PC-9 (cell line): ENCODE measurements at places on chromosomes 12 and 14.

GRCh38 chr14:92475037-92475436 lies 38.5 kb upstream of the RIN3 start:
- H3K4me1 ChIP-seq, result peaks cover 39% of the 10 kb centered on the region
- no peak overlapping the region for H3K27ac ChIP-seq
- no peak overlapping the region for H3K4me3 ChIP-seq
- H3K27me3 ChIP-seq, result no peaks in the 10 kb centered on the region
- no peak for DNase-seq

DNA sequence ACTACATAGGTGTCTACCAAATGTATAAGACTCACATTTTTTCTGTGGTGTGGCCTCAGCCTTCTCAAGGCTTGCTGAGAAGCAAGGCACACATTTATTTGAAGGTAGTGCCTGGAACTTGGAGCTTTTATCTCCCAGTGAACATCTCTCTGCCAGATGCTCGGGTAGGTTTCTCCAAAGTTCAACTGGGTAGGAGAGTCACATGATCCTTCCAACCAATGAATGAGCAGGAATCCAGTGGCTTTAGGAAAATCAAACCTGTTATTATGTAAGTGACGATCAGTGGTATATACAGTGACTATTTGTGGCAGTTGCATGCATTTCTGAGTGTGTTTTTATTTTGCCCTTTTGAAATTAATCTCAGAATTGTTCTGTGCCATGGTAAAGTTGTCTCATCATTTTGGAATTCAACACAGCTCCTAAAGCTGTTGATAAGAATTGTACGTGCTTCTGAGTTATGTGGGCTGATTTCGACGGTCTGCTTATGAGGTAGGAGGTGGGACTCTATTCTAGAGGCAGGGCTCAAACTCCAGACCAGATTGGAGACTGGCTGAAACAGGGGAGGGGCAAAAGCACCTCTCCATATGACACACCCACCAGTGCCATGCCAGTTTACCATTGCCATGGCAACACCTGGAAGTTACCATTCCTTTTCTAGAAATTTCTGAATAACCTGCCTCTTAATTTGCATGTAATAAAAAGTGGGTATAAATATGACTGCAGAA lies 57.6 kb downstream of the EID3 start:
- H3K4me3 ChIP-seq, result no peak overlapping the region
- H3K27me3 ChIP-seq, result no peaks in the 10 kb centered on the region
- no peak for DNase-seq
- no peaks in the 10 kb centered on the region for H3K36me3 ChIP-seq
- 0 out of 2 replicates have a peak, but pooled peaks cover 3% of the 10 kb centered on the region for H3K4me1 ChIP-seq
- H3K27ac ChIP-seq, result no peak overlapping the region

- H3K27ac ChIP-seq, result no peak overlapping the region
- no peaks in the 10 kb centered on the region for H3K27me3 ChIP-seq
- no peak overlapping the region for H3K4me3 ChIP-seq
- DNase-seq, result no peak
Measured at GRCh38 chr14:63276016-63276415, 42.7 kb downstream of the GPHB5 start.

DNA sequence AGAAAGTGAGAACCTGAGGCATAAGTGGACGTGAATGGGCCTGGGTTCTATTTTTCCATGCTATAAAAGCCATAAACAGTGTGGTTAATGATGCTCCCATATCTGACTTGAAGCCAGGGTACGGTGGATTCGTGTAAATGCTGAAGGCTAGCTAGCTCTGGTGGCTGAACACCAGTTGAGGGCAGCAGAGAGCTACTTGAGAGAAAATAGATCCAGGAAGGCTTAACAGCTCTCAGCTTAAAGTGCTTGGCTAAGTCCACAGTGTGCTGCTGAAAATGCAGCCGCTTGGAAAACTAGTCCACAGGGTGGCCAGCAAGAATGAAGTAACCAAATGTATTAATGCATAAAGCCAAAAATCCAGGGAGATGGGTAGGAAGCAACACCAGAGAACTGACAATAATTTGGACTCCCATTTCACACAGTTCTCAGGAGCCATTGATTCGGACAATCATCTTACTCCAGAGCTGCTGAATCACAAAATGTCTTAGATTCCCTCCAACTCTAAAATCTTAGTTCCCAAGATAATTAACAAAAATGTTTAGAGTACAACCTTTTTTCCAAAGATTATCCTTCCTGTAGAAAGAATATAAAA lies 15.0 kb upstream of the FOXG1 start:
- H3K27ac ChIP-seq, result no peak overlapping the region
- H3K4me3 ChIP-seq, result no peak overlapping the region

GRCh38 chr14:30035361-30035760 lies 107.7 kb upstream of the PRKD1 start:
- no peaks in the 10 kb centered on the region for H3K4me1 ChIP-seq
- no peak for DNase-seq
- no peaks in the 10 kb centered on the region for H3K36me3 ChIP-seq
- H3K27me3 ChIP-seq, result no peaks in the 10 kb centered on the region

- no peaks in the 10 kb centered on the region for H3K36me3 ChIP-seq
- no peak for DNase-seq
- no peak overlapping the region for H3K27ac ChIP-seq
- H3K27me3 ChIP-seq, result no peaks in the 10 kb centered on the region
- H3K4me3 ChIP-seq, result no peak overlapping the region
- H3K4me1 ChIP-seq, result peaks cover 20% of the 10 kb centered on the region
Measured at GRCh38 chr12:68403711-68404110, 71.5 kb upstream of the MDM1 start.

GRCh38 chr14:103094406-103095209 lies at the start of gene EXOC3L4:
EXOC3L4 (plus strand) TSS chr14:103094725; CDS start chr14:103100220, 5,495 bp downstream.
- no peaks in the 10 kb centered on the region for H3K27me3 ChIP-seq
- H3K27ac ChIP-seq, result no peak within 1 kb of the TSS
- DNase-seq, result no peak
- no peak within 1 kb of the TSS for H3K4me3 ChIP-seq

GRCh38 chr14:104844306-104845032 lies 20.6 kb upstream of the CEP170B start:
- no peak overlapping the region for H3K27ac ChIP-seq
- H3K4me3 ChIP-seq, result no peak overlapping the region

DNA sequence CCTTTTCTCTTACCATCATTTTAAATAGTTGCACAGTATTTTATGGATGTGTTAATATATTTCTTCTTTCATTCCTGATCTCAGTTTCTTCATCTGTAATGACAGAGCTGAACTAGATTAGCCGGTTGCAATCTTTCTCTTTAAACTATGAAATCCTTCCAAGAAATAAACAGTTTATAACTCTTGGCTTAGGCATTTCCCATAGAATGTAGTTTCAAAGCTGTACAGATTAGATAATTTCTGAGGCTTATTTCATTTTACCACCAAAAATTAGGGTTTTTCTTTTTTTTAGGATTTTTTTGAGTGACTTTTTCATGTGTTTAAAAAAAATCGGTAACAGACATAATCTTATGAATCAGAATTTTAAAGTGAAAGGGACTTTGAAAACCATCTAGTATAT lies 144.0 kb downstream of the RAD51B start:
- H3K4me1 ChIP-seq, result peaks cover 38% of the 10 kb centered on the region
- H3K4me3 ChIP-seq, result 0 out of 2 replicates have a peak overlapping the region, but pooled peaks have one; percentile 15
- DNase-seq, result no peak
- no peaks in the 10 kb centered on the region for H3K27me3 ChIP-seq

- no peaks in the 10 kb centered on the region for H3K27me3 ChIP-seq
- no peak overlapping the region for H3K27ac ChIP-seq
- H3K4me3 ChIP-seq, result no peak overlapping the region
Measured at GRCh38 chr12:30847259-30847658, 79.3 kb upstream of the TSPAN11 start.

DNA sequence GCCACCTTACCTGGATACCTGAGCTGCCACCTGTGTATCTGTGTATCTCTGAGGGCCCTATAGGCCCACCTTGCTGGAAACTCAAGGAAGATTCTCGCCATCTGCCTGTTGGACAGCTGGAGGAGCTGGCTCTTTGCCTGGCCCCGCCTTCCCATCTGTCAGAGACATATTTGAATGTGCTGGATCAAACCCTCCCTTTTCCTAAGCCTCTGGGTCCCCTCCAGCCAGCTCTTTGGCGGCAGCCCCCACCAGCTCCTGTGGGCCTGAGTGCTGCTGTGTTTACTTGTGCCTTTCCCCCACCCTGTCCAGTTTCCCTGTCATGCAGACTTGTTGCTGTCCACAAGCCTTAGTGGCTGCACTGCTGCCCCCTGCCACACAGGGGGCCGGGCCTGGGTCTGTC lies 55.9 kb upstream of the SRSF5 start:
- H3K36me3 ChIP-seq, result no peaks in the 10 kb centered on the region
- H3K27me3 ChIP-seq, result no peaks in the 10 kb centered on the region
- no peak overlapping the region for H3K4me3 ChIP-seq
- no peak overlapping the region for H3K27ac ChIP-seq

DNA sequence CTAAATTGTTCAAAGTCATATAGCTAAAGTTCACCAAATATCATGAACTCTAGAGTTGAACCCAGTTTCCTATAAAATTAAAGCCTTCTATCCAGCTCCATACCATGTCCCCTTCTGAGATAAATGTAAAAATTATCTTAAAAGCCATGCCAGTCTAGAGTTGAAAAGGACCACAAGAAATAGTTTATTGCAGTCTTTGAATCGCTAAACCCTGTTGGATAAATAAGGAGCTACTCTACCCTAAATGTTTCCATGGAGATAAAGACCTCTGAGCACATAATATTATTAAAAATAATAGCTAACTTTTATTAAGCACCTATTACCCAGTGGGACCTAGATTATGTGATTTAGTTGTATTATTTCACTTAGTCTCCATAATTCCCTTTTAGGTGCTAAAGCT lies 227.6 kb upstream of the NOS1 start:
- DNase-seq, result no peak
- H3K27me3 ChIP-seq, result peaks cover 41% of the 10 kb centered on the region
- H3K27ac ChIP-seq, result no peak overlapping the region

GRCh38 chr14:101833045-101833444 lies 71.5 kb downstream of the PPP2R5C start:
- H3K27ac ChIP-seq, result no peak overlapping the region
- DNase-seq, result no peak
- peaks cover 8% of the 10 kb centered on the region; the same call in 1 of the 2 replicates for H3K4me1 ChIP-seq
- no peaks in the 10 kb centered on the region for H3K36me3 ChIP-seq

DNA sequence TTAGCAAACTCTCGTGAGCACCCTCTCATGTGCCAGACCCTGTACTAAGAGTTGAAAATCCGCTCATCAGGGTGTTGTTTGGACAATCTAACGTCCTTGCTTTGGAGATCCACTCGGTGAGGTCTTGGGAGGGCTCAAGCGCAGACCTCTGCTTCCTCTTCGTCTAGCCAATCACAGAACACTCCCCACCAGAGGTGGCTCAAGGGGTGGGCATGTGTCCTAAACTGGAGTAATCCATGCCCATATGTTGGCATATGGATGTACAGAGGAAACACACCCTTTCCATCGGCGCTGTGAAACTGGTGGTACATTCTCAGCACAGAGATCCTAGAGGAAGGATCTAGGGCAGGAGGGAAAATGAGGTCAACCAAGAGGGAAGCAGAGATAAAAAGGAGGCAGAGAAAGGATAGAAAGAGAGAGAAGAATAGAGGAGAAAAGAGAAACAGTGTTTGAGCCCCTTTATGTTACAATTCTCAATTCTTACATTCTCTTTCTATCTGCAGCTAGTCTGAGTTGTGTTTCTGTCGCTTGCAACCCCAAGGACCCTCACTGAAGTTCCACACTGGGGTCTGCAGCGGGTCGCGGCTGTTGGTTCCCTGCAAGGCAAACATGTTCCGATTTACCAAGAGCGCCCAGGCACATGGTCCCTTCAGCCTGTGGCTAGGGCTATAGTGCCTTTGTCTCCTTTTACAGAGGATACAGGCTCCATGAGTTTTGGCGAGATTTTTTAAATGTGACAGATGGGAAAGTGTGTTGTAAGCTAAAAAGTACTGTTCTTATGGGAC lies 40.5 kb downstream of the DLK1 start:
- no peaks in the 10 kb centered on the region for H3K4me1 ChIP-seq
- no peaks in the 10 kb centered on the region for H3K36me3 ChIP-seq
- no peak overlapping the region for H3K4me3 ChIP-seq
- no peak overlapping the region for H3K27ac ChIP-seq

DNA sequence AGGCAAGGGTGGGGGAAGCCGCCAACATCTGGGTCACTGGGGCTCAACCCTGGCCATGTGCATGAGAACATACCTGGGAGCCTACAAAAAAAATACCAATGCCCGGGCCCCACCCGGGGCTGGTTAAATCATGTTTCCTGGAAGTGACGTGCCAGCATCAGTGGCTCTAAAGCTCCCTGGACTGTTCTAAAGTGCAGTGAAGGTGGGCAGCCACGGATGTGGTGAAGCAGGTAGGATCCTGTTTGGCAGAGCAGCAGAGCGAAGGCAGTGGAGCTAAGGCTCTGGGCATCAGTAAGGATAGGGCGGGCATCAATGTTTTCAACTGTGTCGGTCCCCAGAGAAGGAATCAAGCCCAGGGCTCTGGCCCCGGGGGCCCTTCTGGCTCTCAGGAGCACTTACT lies 525 bp upstream of the GPR68 start:
- no peaks in the 10 kb centered on the region for H3K4me1 ChIP-seq
- no peak for DNase-seq
- H3K27ac ChIP-seq, result no peak overlapping the region
- no peaks in the 10 kb centered on the region for H3K27me3 ChIP-seq
- H3K36me3 ChIP-seq, result no peaks in the 10 kb centered on the region

DNA sequence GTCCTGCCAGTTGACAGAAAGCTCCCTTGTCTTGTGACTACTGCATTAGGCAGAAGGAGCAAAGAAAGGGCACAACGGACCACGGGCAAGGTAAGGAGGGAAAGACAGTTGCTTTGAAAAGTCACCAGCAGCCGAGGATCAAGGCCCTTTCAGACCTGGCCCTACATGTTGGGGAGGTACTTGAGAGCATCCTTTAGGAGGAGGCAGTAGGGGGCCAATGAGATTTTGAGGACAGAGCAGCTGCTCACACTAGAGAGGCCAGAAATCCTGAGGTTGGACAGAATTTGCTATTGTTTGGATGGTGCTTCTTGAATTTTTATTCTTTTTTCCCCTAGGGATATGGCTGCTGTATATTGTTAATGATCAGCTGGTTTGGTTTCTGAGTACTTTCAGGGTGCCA lies 135.5 kb upstream of the PZP start:
- H3K27me3 ChIP-seq, result peaks cover 6% of the 10 kb centered on the region; the same call in 1 of the 2 replicates
- no peaks in the 10 kb centered on the region for H3K4me1 ChIP-seq
- no peak overlapping the region for H3K27ac ChIP-seq
- DNase-seq, result no peak

DNA sequence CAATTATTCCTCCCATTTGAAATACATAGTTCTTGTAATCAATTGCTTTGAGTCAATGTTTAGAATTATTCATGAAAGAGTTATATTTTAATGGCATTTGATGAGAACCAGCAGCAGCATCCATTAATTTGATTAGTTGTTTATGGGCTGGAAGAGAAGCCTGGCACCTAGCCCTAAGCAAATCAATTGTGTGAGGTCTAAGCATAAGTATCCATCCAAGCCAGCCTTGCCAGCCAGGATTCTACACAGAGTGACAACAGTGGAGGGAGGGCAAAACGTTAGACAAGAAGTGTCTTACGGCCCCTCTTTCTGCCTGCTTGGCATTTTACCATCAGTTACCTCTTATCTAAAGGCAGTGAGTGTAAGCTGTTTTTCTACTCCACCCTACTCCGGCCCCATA lies 478.5 kb downstream of the NELL2 start:
- H3K4me1 ChIP-seq, result no peaks in the 10 kb centered on the region
- no peak for DNase-seq
- no peaks in the 10 kb centered on the region for H3K27me3 ChIP-seq
- no peak overlapping the region for H3K27ac ChIP-seq
- H3K4me3 ChIP-seq, result no peak overlapping the region

- H3K36me3 ChIP-seq, result 0 out of 2 replicates have a peak, but pooled peaks cover 7% of the 10 kb centered on the region
- no peak overlapping the region for H3K27ac ChIP-seq
- no peak overlapping the region for H3K4me3 ChIP-seq
- no peaks in the 10 kb centered on the region for H3K27me3 ChIP-seq
- H3K4me1 ChIP-seq, result peaks cover 13% of the 10 kb centered on the region
Measured at GRCh38 chr12:115956659-115957058, 320.8 kb downstream of the MED13L start.
